Brain microvascular endothelial cell (primary cell): ENCODE measurements at places on chromosomes 7 and 10.

DNA sequence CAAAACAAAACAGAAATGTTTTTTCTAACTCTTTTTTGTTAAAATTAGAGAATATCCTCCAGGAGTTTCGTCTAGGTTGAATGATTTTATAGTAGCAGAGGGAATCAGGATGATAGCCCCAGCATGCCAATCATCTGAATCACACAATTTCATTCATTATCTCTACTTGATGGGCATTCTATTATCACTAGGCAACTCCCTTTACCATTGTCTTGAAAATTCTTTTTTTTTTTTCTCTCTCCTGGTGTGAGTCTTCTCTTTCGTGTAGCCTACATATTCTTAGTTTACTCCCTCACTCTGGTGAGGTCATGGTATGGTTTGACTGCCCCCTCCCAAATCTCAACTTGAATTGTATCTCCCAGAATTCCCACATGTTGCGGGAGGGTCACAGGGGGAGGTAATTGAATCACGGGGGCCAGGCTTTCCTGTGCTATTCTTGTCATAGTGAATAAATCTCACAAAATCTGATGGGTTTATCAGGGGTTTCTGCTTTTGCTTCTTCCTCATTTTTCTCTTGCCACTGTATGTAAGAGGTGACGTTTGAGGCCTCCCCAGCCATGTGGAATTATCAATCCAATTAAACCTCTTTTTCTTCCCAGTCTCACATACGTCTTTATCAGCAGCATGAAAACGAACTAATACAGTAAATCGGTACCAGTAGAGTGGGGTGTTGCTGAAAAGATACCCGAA, 105.0 kb downstream of the OTUD1 start:
- DNase-seq = no peak

DNA sequence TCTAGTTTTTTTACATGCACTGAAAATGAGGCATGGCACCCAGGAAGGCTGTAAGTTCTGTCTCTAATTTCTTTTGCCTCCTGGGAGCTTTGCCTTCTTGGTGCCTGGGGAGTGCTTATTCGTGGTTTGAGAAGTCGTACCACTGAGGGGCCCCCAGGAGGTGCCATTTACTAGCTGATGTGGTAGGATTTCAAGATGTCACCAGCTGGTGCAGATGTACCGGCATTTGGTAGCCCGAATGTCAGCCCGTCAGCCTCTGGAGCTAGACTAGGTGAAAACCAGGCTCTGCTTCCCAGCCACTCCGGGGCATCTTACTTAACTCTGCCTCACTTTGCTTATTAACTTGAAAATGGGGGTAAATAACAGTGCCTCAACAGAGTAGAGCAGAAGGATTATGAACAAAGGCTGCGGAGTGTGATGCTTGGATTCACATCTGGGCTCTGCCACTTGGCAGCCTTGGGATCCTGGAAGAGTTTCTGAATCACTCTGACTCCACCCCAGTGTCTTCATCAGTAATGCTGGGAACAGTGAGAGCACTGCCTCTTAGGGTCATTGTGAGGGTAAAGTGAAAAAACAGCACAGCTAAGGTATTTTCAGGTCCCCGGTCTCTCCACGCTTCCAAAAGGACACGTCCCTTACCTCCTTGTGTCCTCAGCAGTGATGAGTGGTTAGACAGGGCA, 31.4 kb upstream of the BTBD16 start:
- DNase-seq = peak; percentile 25

GRCh38 chr10:73881221-73881919, 7.0 kb upstream of the CAMK2G start:
- peak; percentile 21 for DNase-seq

DNA sequence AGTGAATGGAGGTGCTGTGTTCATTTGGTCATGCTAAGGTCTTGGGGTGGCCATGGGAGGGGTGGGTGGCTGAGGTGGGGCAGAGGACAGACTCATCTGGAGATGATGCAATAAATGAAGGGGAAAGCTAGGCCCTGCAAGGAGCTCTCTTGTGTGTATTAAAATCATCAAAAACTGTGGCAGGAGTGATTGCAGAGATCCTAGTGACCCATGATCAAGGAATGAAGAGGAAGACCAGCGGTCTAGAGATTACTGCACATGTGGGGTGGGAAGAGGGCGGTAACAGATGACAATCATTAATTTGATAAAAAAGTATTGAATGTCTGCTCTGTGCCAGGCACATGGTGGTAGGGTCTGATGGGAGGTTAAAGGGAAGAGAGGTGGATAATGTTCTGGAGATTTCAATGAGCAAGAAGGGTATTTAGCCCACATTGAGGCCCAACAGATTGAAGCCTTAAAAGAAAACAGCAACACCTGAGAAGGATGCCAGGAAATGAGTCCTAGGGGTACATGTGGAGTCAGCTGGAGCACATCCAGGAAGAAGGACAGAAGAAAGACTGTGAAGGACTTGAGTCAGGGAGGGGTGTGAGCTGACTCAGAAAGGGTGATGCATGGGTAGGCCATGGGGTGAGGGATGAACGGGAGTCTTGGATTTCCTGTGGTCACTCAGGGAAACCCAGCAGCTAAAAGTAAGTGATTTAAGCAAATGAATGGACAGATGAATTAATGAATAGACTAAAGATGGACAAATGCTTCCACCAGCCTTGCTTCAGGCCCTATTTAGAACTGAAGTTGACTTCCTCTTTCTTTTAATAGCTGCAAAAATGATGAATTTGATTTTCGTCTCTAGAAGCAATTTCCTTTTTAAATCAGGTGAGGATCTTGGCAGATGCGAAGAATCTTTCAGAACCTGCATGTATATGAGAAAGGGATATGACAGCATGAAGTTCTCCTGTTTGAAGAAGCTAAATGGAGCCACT, 83.1 kb upstream of the IGFBP3 start:
- DNase-seq = peak; percentile 72

- DNase-seq = peak; percentile 46
Measured at GRCh38 chr7:34759477-34760125, 101.6 kb downstream of the NPSR1 start.

DNA sequence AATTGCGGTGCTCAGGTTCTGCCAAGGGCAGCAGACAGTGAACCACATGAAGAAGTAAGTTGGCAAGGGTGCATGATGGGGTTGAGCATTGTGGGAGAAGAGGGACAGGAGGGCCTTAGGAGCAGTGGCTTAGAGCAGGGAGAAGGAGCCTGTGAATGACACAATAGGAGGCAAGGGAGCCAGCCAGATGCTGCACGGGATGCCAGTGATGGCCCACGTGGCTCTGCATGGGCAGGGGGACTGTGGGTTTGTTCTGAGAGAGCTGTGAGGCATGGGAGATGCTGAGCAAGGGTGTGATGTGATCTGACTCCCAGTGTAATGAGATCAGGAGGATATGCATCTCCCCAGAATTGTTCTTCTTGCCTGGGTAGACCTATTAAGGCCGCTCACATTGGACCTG, 60.9 kb downstream of the C10orf90 start:
- no peak for DNase-seq
